Omental fat pad (tissue), 4 donors: ENCODE measurements at places on chromosomes 6 and 20. TPM values are rescaled to one million over a fixed set of nuclear protein-coding genes. Genes with fewer than 3 reads are reported as not detected.

SLPI gene
- 505 TPM for total RNA-seq

OXT gene
- not detected for total RNA-seq

PPIL6 gene
- total RNA-seq, result 7.4 TPM

SLC2A10 gene
- total RNA-seq, result 28.5 TPM

LINC00237 gene
- not detected for total RNA-seq

COL19A1 gene
- total RNA-seq, result not detected

PACRG gene
- 1.3 TPM for total RNA-seq

SLC52A3 gene
- total RNA-seq, result 1.8 TPM

SLC4A11 gene
- total RNA-seq, result 0.84 TPM

LPA gene
- 0.65 TPM for total RNA-seq

ELOVL5 gene
- total RNA-seq, result 251 TPM

SLC17A3 gene
- not detected for total RNA-seq

FOXC1 gene
- 9.2 TPM for total RNA-seq

FAM209A gene
- not detected for total RNA-seq

GDAP1L1 gene
- not detected for total RNA-seq

PET117 gene
- total RNA-seq, result 11.9 TPM

KHDC1 gene
- 0.88 TPM for total RNA-seq

TENT5A gene
- 19.7 TPM for total RNA-seq

SLC24A3 gene
- total RNA-seq, result 14.0 TPM
